ENCODE measurements at places on chromosomes 13 and 19.

DNA sequence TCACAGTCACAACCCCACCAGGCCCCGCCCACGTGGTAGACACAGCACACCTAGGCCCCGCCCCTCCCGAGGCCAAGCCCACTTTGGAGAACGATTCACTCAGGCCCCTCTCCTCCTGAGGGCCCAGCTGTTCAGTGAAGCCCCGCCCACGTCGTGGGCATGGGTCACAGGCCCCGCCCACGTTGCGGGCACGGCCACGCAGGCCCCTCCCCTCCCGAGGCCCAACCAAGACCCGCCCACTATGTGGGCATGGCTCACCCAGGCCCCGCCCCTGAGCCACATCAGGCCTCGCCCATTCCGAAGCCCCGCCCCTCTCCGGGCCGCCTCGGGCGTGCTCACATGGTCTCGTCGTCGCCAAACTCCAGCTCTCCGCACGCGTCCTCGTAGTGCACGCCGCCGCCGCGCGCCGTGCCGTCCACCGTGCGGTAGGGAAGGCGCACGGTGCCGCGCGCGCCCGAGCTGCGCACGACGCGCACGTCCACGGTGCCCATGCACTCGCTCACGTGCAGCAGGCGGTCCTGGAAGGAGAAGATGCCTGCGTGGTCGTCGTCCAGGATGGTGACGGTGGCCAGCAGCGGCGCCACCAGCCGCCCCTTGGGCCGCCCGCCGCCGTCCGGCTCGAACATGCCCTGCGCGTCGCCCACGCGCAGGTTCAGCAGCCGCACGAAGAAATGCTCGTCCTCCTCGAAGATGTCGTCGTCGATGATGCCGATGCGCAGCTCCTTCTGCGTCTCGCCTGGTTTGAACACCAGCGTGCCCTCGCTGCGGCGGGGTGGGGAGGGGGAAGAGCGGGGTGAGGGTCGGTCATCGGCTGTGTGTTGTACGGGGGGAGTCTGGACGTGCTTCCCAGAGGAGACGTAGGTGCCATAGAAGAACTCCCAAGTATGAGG, 24.0 kb downstream of the SLC8A2 start:
- DNase-seq = peak; percentile 92

GRCh38 chr13:49395451-49395865, 48.4 kb downstream of the CAB39L start:
- DNase-seq = no peak

- DNase-seq = no peak
Measured at GRCh38 chr13:71522941-71523526, 344.0 kb downstream of the DACH1 start.

- peak; percentile 91 for DNase-seq
Measured at GRCh38 chr19:49590971-49591730, at the start of gene PRR12. TSS of gene PRR12 (plus strand) at chr19:49591182. CDS start at chr19:49591655, 473 bp downstream.

DNA sequence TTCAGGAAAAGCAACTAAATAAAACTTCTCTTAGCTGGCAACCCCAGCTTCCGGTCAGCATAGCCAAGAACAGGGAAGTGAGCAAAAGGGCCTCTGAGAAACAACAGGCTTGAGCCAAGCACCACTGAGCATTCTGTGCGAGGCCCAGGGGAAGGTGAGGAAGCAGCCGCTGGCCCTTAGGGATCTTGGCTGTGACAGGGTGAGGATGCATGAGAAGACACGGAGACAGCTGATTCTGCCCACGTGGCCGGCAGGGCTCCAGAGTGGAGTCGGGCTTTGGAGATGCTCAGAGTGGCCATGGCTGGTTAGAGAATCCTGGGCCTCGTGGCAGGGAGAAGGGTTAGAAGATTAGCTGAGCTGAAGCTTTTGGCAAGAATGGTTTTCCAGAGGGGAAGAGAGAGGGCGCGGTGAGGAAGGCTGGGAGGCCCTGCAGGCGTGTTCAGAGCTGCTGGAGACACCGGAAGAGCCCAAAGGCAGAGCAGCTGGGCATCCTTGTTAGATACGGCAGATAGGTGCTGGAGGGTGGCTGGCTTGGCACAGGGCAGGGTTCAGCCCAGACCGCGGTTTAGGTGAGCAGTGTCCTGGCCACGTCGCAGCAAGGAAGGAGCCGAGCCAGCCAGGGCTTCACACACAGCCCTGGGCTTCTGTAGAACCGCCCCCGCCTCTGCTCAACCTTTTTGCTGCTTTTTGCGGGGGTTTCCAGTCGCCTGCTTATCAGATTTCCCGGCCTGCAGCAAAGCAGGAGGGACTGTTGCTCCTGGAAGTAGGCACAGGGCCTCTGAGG, 17.3 kb downstream of the UPF1 start:
- DNase-seq = no peak

- DNase-seq = no peak
Measured at GRCh38 chr13:110756219-110756631, 42.7 kb downstream of the ING1 start.

DNA sequence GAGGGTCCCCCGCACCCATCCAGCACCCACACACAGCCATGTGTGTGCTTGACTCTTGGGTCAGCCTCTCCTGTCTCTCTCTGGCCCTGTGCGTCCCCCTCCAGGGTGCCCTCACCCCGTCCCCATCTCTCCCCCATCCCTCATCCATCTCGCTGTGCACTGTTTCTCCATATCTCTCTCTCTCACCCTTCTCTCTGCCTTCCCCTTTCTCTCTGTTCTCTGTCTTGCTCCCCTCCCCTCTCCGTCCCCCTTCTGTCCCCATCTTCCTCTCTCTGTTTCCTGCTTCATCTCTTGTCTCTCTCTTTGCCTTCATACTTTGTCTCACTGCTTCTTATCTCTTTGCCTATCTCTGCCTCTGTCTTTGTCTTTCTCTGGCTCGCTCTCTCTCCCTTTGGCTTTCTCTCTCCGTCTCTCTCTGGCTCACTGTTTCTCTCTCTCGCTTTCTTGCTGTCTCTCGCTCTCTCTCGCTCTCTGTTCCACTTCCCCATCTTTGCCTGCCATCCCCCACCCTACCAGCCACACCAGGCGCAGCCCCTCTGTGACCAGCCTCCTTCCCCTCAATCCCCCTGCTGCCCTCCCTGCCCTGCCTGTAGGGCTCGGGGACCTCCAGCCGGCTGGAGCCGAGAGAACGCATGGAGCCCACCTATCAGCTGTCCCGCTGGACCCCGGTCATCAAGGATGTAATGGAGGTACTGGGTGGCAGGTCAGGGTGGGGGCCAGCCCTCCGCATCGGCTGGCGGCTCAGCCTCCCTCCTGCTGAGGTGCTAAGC, 8.9 kb downstream of the STXBP2 start:
- DNase-seq = no peak

- DNase-seq = no peak
Measured at GRCh38 chr13:46926916-46927590, 30.2 kb upstream of the HTR2A start.

- no peak for DNase-seq
Measured at GRCh38 chr13:48890391-48890790, 85.3 kb upstream of the FNDC3A start.

- DNase-seq = no peak
Measured at GRCh38 chr19:19873381-19873780, 7.7 kb downstream of the ZNF253 start.

DNA sequence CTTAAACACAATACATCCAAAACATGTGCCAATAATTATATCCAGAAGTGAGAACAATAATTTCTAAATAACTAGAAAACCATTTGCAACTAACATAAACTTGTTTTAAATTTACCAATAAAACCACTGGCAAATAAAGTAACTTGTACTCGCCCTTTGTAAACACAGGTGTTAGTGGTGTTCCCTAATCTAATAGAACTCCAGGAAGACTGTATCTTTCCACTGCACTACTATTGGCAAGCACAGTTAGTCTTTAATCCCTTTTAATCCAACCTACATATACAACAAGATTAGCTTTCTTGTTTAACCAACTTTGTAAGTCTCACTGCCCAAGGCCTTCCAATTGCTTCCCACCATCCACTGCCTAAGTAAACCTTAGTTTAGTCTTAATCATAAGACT, 79.5 kb downstream of the PCDH9 start:
- no peak for DNase-seq

- DNase-seq = peak; percentile 95
Measured at GRCh38 chr19:45079063-45079910, at the start of gene GEMIN7. TSS of gene GEMIN7 (plus strand) at chr19:45079260. CDS start at chr19:45090115, 10,855 bp downstream.

GRCh38 chr13:109809216-109809932, 23.0 kb upstream of the IRS2 start:
- no peak for DNase-seq

DNA sequence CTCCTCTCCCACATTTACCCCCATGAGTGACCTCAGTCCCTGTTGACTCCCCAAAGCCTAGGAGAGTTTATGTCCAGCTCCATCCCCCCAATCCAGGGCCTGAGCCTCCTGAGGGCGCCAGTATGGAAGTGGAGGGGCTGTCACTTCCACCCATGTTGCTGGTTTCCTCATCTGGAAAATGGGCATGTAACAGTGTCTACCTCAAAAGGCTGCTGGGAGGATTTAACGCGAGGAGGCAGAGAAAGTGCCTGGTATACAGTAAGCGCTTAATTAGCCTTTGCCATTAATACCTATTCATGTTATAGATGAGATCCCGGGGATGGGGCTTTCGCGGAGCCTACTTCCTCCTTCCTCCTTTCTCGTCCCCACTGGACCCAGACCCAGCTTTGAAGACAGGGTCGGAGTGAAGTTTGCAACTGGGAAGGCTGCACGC, 476 bp downstream of the TYK2 start:
- DNase-seq = no peak

DNA sequence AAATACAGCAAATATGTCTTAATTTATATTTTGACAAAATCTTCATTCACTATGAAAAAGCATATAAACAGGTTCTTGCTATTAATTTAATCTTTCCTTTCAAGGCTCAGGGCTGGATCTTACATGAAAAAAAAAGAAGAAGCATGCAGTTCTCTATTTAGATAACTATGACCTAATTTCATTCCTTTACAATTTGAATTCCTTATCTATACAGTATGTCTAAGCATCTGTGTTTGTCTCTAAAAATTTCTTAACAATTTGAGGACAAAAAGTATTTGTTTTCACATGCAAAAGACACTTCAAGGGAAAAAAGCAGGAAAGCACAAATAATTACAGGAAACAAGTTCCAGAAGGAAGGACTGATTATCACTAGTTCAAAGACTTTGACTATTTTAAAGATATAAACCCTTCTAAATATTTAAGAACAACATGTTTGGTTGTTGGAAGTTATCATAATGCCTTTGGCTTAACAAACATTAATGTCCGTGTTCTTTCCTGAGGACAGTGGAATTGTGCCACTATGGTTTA, 157.5 kb downstream of the TBC1D4 start:
- no peak for DNase-seq

DNA sequence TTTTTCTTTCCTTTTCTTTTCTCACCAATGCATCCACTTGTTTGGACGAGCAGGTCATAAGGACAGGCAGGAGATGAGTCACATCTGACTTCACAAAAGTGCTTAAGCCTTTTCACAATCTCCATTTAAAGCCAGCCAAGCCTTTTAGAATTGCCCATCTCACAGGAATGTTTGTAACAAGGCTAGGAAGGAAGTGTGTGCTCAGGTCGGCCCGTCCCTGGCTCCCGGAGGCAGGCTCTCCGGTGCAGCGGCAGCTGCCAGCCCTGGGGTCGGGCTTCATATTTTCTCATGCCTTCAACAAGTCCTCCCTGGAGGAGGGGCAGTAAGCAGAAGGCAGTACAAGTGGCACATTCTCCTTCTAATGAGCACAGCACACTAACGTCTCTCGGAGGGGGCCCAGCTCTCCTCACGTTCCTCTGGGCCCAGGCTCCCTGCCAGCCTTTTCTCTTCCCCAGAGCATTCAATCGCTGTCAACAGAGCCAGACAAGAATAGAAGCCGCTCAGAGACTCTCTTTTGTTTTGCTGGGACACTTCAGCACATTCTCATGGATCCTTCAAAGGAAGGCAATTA, 180.5 kb downstream of the COL4A1 start:
- no peak for DNase-seq

- peak; percentile 77 for DNase-seq
Measured at GRCh38 chr13:48403151-48403631, 9.7 kb downstream of the LPAR6 start.

- DNase-seq = no peak
Measured at GRCh38 chr13:99698010-99698815, 196.9 kb downstream of the TM9SF2 start.

DNA sequence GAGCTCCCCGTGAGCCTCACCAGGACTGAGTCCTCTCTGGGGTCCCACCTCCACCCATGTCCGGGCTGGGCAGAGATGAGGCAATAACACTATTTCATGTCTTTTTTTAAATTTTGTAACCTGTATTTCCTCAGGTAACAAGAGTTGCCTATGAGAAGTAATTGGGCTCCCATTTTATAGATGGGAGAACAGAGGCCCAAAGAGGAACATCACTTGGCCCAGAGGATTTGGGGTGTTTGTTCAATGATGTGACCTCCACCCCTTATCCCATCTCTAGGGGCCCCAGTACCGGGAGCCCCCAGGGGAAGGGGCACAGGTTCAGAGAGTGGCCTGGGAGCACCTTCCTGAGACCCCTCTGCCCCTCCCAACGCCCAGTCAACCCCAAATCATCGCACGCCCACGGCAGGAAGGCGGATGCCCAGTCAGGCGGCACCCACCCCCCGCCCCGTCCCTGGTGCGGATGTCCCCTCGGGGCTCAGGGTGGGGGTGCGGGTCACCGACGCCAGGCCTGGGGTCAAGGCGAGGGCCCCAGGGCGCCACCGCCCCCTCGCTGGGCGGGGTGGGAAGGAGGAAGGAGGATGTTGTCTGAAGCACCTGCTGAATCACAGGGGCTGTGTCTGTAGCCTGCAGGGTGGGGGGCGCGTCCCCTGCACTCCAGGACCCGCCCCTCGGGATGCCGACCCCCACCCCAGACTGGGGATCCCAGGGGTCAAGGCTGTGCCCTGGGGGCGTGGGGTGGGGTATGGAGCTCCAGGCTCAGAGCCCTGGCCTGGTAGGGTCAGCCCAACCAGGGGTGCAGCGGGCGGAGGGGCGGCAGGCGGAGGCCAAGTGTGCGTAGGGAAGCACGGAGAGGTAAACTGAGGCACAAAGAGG, 9.0 kb upstream of the CIRBP start:
- peak; percentile 86 for DNase-seq

DNA sequence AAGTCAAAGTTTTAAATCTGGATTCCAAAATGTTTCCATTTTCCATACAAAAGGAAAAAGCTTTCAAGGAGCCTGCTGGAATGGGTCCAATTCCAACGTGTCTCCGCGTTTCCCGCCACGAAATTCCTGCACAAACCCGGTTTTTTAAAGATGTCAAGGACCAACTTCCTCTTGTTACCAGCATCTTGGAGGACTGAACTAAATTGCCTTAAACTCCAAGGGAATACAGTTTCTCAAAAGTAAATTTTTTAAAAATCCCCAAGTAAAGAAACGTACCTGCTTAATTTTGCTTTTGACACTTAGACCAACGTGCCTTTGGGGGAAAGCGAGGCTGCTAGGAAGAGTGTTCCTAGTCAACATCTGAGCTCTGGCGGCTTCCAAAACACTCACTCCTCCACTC, 12.3 kb upstream of the SOX1 start:
- DNase-seq = no peak

GRCh38 chr19:7658219-7658686, 10.6 kb upstream of the RETN start:
- DNase-seq = peak; percentile 88

- DNase-seq = no peak
Measured at GRCh38 chr19:4376028-4376670, 24.2 kb downstream of the SH3GL1 start.

DNA sequence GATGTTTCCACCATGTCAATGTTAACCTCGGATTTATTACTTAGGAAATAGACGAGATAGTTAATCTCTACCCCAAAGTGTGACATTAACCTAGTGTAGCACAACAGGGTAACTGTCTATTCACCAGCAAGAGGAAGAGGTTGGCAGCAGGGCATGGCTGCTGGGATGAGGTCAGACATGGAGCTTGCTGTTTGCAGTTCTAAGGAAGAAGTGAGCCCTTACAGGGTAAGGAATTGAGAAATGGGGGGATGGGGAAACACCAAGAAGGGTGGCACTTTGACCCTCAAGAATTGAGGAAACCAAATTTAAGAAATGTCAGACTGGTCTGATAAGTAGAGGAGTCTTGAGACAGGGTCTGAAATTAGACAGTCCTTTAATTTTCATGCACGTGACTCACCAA, 62.4 kb downstream of the MBD3L2B start:
- no peak for DNase-seq
